SW 1271 (cell line): ENCODE measurements at places on chromosomes 11 and 22.

GRCh38 chr11:10454878-10455631 is at the start of gene AMPD3:
TSS of gene AMPD3 (plus strand) at chr11:10455264. CDS start at chr11:10461520, 6,256 bp downstream.
- no peak for DNase-seq

GRCh38 chr11:130099356-130099755 is 29.7 kb downstream of the APLP2 start:
- no peak for DNase-seq

DNA sequence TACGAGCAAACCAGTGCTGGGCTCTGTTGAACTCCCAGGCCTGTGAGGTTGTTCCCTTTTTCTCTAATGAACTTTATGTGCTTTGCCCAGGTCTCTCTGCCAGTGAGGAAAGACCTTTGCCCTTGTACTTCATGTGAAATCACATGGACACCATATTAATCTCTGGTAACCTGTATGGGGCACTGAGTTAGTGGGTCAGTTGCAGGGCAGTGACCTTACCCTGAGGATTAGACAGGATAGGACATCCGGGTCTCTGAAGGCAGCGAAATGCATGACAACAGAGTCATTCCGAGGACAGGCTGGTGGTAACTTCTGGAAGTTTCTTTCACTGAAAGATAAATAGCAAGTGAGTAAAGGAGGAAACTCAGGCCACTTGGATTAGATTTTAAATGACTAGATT is 93.7 kb downstream of the ZBTB16 start:
- DNase-seq, result no peak

- DNase-seq, result no peak
These were observed 44.9 kb downstream of the CSTPP1 start for GRCh38 chr11:46981436-46981835.

GRCh38 chr11:22656130-22656529 is 10.3 kb upstream of the GAS2 start:
- no peak for DNase-seq

DNA sequence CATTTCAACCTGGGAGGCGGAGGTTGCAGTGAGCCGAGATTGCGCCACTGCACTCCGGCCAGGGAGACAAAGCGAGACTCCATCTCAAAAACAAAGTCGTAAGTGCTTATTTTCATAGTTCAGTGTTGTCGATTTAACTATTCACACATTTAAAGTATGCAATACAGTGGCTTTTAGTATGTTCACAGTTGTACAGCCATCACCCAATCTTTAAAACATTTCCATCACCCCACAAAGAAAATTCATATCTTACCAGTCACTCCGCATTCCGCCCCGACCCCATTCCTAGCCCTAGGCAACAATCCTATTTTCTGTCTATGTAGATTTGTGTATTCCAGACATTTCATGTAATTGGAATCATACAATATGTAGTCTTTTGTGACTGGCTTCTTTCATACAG is 11.9 kb downstream of the IPO7 start:
- no peak for DNase-seq

- no peak for DNase-seq
These were observed 81.7 kb upstream of the SHISAL1 start for GRCh38 chr22:44394246-44395117.

DNA sequence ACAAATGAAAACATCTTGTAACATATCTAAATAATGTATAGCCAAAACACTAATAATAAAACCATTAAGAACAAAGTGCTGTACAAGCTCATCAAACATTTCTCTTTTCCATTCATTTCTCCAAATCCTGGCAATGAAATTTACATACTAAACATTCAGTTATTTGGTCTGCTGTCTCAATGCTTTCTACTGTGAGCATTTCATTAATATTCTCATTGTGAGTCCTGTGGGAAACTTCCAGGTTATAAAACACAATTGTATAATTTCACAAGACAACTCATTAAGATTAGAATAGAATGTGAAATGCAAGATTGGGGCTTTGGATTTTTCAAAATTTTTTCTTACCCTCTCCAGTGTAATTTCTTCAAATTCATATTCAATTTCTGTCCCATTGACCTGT is 876.9 kb upstream of the CCDC90B start:
- DNase-seq, result no peak

DNA sequence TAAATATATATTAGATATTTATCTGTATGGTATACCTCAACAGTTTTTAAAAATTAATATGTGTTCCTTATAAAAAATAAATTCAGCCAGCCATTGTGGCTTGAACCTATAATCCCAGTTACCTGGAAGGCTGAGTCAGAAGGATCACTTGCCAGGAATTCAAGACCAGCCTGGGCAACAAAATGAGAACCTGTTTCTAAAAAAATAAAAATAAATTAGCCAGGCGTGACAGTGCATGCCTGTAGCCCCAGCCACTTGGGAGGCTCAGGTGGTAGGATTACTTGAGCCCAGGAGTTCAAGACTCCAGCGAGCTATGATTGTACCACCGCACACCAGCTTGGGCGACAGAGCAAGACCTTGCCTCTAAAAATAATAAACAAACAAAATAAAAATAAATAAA is 54.9 kb downstream of the PHF21A start:
- DNase-seq, result no peak

GRCh38 chr22:39266398-39267030 is 21.7 kb upstream of the PDGFB start:
- DNase-seq, result no peak
